Epithelial cell of proximal tubule (primary cell): ENCODE measurements at places on chromosomes 13 and 19.

- DNase-seq: no peak
Observed at GRCh38 chr13:74110053-74110452, 24.2 kb downstream of the KLF12 start.

GRCh38 chr19:2333807-2334211 lies 5.3 kb downstream of the SPPL2B start:
- no peak for DNase-seq

DNA sequence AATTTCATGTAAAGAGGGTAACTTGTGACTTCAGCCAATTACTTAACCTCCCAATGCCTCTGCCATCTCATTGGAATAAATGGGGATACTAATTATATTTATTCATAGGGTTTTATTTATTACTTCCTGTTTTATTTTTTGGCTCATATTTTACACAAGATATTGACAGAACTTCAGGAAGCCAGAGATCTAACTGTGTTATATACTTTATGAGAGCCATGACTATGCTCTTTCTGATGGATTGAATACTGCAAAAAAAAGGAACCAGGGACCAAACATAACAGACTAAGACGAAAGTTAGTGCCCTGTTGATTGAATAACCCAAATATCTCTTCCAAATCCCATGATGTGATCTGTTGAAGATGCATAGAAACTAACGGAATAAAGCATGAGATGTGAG lies 243.3 kb upstream of the STARD13 start:
- DNase-seq: no peak

- peak; percentile 69 for DNase-seq
Observed at GRCh38 chr19:42219812-42220750, at the start of gene ZNF526. Gene ZNF526 (plus strand): TSS chr19:42220312. CDS start chr19:42224404, 4,092 bp downstream.

DNA sequence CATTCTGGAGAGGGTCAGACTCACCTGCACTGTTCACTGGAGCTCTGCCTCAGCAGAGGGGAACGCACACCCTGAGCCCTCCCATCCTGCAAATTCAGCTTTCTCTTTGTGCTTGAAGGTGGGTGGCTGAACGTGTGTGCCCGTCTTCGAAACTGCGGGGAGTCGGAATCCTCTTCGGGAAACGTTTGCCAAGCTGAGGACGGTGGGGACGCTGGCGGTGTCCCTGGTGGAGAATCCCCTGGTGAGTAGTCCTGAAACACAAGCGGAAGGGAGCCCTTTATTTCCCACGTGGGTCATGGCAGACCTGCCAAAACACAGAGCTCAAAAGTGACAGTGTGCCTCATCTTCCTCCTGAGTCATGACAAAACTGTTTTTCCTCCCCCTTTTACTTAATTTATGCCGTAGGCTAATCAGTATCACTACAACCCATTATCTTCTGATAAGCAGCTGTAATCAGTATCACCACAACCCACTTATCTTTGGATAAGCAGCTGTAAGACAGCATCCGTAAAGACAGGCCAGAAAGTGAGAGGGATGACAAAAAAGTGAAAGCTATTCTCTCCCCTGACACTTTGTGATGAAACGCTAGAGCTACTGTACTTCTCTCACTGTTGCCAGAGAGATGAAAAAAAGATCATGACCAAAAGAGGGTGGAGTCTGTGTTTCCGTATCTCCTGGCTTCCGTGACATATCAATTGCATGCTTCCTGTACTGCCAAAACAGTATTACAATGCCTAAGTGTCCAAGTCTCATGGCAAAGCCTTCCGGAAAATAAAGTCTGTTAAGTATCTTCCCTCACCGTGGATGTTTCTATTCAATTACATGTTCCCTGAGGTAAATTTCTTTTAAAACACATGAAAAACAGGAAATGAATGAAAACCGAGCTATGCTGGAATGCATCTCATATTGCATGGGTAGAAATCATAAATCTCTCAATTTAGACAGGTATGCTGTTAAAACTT lies 155.5 kb downstream of the TBC1D4 start:
- no peak for DNase-seq

GRCh38 chr19:46361915-46362314 lies 15.0 kb downstream of the PPP5C start:
- DNase-seq: no peak

DNA sequence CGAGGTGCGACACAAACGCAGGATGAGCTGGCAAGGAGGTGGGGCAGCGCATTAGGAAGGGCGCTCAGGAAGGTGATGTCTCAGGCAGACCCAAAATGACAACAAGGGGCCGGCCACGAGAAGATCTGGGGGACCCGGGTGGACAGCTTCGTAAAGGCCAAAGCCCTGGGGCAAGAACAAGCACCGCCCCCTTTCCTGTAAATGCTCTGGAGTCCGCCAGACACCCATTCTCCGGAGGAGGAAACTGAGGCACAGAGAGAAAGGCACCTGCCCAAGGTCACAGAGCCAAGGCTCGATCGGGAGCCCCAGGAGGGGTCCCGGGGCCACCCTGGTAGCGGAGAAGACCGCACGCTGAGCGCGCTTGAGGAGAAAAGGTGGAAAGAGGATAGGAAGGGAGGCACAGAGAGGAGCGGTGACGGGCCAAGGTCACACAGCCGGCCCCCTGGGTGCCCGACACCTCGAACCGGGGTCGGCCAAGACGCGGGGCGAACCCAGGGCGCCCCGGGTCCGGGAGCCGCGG lies 571 bp downstream of the SAFB2 start:
- DNase-seq: no peak

DNA sequence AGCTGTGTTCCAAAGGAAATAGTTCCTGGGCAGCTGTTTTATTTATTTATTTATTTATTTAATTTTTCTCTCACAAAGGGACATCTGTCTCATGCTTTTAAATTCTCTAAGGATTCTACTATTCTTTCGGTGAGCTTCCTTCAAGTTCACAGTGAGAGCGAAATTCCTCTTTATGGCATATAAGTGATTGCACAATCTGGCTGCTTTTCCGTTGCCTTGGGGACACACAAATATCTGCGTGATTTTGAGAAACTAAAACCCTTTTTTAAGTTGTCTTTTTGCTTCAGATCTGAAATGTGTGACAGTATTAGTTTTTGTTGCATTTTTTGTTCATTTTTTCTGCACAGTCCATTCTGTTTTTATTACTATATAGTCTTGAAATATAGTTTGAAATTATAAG lies 19.2 kb downstream of the ZNF486 start:
- no peak for DNase-seq

- no peak for DNase-seq
Observed at GRCh38 chr13:110387451-110388107, 80.5 kb downstream of the COL4A2 start.

DNA sequence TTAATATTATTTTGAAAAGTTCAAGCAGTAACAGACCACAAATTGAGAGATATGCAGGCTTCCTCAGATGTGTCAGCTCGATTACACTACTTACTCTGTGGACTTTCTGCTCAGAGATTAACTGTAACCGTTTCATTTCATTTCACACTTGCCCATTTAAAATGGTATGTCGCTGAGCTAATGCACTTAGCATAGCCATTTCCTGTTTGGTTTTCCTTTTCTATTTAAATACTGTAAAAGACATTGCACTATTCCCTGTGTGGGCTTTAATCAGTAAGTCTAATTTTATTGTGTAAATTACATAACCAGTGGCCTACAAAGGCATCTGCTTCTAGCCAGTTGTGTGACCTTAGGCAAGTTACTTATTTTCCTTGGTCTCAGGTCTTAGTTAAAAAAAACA lies 237.6 kb downstream of the LACC1 start:
- no peak for DNase-seq

- no peak for DNase-seq
Observed at GRCh38 chr13:35832551-35832950, 298.6 kb downstream of the DCLK1 start.

DNA sequence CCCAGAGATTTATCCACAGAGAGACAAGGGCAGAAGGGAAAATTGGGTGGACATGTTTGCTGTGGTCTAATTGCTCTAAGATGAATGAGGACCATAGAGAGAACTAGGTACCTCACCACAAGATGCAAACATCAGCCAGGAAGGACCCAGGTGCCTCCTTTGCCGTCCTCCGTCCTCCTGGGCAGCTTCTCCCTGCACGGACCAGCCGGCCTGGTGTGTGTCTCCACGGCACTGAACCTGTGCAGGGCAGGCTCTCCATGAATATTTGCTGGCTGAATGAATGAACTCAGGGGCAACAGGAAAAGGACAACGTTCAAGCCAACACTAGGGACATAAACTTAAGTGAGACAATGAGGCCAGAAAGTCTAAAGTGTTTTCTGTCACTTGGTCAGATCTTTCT lies 143.9 kb downstream of the ZNF536 start:
- DNase-seq: no peak
